ENCODE measurements at places on chromosomes 7 and 10.

- DNase-seq = no peak
Observed at GRCh38 chr7:24880886-24881285, 99.1 kb downstream of the OSBPL3 start.

- DNase-seq = no peak
Observed at GRCh38 chr7:6256677-6257535, 15.5 kb downstream of the CYTH3 start.

- no peak for DNase-seq
Observed at GRCh38 chr10:64261092-64261491, 739.9 kb downstream of the REEP3 start.

GRCh38 chr10:15158972-15159371 is 9.5 kb downstream of the NMT2 start:
- DNase-seq = no peak

DNA sequence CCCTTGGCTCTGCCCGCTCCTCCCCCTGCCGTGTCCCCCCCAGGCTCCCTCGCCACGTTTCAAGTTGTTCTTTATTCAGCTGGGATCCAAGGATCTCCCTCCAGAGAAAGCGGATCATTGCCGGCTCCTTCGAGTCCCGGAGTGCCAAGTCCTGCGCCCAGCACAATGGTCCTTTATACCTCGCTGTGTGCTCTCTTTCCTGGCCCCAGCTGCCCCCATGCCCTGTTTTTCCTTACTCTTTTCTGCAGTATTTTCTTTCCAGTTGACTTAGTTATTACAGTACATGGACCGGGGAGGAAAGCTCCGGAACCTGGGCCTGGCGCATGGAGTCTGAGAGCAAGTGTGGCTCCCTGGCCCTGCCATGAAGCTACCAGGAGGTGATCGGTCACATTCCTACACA is 88.1 kb upstream of the KMT2C start:
- no peak for DNase-seq

GRCh38 chr7:27619492-27619891 is 43.2 kb downstream of the HIBADH start:
- DNase-seq = no peak

- DNase-seq = no peak
Observed at GRCh38 chr10:12547301-12547771, 198.0 kb downstream of the CAMK1D start.

DNA sequence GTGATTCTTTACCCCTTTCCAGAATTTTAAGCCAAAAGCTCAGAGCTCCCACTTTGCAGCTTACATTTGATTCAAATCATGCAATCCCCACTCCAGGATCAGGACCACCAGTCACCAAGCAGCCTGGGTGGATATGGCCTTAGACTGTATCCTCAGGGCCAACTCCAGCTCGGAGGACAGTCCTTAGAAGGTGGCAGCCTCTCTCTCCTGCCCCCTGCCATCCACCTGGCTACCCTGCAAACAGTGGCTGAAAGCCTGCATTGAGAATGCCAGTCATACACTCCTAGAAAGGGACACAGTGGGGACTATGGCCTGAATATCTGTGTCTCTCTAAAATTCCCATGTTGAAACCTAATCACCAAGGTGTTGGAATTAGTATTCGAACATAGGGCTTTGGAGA is 50.0 kb upstream of the KCNMA1 start:
- no peak for DNase-seq

- no peak for DNase-seq
Observed at GRCh38 chr10:19788075-19788686, 28.1 kb upstream of the PLXDC2 start.

DNA sequence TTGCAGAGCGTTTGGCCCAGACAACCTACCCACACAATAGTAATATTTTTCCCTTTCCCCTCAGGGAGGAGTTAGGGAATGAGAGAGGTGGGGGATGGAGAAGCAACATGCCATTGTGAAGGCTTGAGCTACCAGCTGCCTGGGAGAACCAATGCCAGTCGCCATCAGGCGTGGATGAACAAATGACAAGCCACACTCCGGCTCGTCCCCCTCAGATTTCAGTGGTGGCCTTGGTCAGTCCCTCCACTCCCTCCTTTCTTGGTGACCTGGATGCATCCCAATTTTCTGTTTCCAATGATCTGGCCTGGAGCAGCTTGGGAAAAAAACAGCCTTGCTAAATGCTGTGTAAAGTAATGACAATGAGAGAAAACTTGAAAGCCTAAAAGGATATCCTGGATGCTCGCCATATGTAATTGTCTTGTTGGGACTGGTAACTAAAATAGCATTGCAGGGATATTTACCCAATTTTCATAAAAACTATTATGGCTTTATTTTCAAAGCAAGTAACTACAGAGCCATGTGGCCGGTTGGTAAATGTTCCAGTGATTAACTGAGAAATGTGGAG is 110.7 kb downstream of the ICA1 start:
- DNase-seq = no peak

- DNase-seq = no peak
Observed at GRCh38 chr7:17623546-17624185, 316.6 kb downstream of the SNX13 start.

GRCh38 chr7:25611196-25611595 is 382.9 kb upstream of the NPVF start:
- no peak for DNase-seq

DNA sequence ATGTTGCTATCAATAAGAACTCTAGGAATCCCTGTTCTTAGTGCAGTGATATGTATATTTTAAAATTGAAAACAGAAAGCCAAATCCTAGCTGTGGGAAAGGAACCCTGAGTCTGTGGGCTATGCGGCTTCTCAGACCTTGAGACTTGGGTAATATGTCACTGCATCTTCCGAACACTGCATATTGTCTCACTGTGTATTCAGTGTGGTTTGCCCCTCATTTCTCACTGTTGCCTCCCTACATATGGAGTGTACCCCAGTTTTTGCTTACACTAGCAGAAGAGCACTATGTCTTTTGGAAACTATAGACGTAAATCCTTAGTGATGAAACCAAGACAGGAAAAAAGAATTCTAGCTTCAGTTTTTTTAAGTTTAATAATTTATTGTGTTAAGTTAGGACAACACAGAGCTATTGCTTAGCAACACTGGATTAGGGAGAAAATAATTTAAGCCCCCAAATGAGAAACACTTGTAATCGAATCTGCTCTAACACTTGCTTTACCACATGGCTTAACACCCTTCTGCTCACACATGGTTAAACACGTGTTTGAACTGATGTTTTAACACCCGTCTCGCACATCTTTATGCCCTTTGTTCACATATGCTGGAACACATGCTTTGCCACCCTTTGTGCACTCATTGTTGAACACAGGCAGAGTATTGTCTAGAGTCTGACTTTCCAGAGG is 251.3 kb downstream of the VTI1A start:
- no peak for DNase-seq

DNA sequence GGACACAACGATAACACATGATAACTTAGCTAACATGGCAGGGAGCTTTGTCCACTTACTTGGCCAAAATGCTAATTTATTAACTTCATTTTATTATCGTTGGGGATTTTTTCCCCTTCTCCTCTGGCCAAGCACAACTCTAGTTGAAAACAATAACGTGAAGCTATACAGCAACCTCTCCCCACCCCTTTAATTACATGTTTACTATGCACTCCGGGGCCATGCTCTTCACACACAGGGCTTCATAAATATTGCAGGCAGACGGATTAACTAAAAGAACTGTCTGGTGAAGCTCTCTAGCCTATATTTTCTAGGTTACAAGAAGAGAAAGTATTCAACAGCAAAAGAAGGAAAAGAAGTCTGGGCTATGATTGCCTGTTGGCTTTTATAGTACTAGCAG is 51.7 kb downstream of the XRCC2 start:
- DNase-seq = no peak

Data from stimulated activated CD4-positive, alpha-beta T cell treated with anti-CD3 and anti-CD28 coated beads, Interleukin-1b, Interleukin-23, amount 100 ng/mL, for 1 hour (primary cell).